GM04503 (cell line): ENCODE measurements at places on chromosomes 2 and 18.

GRCh38 chr2:57146951-57147350, 899.7 kb upstream of the VRK2 start:
- no peak for DNase-seq

DNA sequence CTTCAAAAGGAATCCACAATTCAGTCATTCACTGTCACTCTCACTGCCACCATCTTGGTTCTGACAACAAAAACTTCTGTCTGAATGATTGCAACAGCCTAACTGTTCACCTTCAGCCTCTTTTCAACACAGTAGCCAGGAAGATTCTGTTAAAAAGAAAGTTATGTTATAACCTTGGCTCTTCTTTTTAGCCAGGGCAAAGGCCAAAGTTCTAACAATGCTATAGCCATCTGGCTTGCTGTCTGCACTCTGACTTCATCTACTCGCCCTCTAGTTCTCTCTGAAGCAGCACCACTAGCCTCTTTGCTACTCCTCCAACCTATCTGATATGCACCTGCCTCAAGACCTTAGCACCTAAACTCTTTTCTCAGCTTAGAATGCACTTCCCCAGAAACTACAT, 158.5 kb downstream of the ZNF385B start:
- no peak for DNase-seq

DNA sequence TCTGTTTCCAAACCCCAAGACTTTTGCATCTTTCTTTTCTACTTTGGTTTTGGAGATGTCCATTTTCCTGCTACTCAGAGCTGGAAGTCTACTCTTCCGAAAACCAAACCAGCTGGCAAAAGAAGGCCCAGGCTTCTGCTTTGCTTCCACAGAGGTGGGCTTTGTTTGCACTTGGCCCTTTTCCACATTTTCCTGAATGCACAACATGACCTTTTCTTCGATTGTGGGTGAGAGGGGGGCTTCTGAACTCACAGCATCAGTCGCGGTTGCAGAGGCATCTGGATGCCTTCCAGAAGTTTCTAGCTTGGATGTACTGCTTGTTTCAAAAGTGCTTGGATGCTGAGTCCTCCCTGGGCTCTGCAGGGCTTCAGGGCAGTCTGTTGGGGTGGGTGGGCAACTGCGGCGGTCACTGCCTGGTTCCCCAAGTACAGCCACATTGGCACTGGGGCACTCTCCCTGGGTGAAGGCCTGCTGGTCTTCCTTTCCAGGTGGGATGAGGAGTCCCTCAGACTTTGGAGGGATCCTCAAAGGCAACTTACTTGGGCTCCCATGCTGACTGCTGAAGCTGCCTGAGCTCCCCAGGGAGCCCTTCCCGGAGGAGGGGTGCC, 112.3 kb upstream of the LYPD1 start:
- DNase-seq, result no peak

- no peak for DNase-seq
Measured at GRCh38 chr2:120182019-120182560, 41.1 kb downstream of the TMEM185B start.

DNA sequence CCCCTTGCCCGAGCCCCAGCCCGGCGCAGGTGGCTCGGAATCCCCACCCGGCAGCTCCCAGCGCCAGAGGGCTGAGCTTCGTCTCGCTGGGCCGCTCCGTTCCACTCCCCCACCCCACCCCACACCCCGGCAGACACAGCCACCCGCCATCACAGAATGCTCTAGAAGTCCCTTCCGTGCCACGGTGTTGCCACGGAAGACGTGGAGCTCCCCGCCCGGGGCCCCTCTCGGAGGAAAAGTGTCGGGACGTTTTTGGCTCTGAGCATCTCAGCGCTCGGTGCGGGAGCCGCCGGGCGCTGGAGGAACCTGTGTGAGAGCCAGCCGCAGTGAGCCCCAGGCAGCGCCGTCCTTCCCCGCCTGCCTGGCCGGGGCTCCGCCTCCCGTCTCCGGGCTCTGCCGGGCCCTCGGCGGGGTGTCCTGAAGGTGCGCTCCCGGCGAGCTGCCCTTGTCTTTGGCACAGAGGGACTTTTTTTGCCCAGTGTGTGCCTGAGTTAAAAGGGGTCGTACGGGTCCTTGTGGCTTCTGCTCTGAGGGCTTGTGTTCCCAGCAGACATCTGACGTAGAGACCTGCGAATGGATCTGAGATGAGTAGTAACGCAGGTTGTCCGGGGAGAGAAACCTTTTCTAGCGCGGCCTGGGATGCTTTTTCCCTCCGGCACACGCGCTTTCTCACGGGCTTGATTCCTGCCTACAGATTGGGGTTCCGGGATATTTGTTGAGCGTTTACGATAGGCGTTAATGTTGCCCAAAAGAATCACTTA, 1.8 kb downstream of the ZCCHC2 start:
- no peak for DNase-seq

GRCh38 chr2:113755835-113756354, 547 bp downstream of the SLC35F5 start:
- no peak for DNase-seq

DNA sequence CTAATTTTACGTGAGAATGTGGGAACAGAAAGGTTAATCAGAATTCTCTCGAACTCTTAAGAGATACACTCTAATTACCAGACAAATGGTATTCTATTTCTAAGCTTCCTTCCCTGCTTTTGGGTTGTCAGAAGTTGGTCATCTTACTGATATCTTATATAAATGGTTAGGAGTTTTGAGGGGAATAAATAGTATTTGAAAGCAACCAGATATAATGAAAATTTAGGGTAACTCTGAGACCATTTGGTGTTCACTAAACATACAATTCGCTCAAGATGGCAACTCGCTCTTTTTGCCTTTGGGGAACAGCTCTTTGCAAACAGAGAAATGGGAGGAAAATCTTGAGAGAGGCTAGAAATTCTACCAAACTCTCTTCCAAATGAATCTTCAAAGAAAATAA, 250.9 kb downstream of the TCF4 start:
- DNase-seq, result no peak

DNA sequence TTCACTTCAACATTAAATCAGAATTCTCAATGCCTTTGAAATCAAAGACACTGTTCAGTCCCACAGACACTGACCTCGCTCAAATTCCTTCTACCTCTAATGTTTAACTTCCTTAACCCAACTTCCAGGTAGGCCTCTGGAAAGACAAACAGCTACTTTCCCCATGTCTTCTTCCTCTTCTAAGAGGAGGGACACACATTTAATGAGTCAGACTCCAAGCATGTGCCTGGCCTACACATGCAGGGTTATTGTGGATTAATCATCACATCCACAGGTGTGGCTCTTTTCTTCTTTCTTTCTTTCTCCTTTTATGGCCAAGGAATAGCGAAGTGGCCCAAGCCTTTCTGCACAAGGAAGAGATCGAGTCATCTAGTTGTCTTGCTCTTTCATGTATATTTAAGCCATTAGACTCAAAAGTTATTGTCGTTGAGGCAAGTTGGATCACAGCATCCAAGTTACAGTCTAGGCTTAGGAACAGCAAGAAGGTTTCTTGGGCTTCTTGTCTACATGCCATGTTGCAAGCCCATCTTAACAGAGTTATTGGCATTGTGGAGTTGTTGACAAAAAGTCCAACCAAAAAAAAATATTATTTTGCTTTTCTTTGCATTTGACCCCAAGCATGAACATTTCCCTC, 387.8 kb downstream of the IRS1 start:
- DNase-seq, result no peak

DNA sequence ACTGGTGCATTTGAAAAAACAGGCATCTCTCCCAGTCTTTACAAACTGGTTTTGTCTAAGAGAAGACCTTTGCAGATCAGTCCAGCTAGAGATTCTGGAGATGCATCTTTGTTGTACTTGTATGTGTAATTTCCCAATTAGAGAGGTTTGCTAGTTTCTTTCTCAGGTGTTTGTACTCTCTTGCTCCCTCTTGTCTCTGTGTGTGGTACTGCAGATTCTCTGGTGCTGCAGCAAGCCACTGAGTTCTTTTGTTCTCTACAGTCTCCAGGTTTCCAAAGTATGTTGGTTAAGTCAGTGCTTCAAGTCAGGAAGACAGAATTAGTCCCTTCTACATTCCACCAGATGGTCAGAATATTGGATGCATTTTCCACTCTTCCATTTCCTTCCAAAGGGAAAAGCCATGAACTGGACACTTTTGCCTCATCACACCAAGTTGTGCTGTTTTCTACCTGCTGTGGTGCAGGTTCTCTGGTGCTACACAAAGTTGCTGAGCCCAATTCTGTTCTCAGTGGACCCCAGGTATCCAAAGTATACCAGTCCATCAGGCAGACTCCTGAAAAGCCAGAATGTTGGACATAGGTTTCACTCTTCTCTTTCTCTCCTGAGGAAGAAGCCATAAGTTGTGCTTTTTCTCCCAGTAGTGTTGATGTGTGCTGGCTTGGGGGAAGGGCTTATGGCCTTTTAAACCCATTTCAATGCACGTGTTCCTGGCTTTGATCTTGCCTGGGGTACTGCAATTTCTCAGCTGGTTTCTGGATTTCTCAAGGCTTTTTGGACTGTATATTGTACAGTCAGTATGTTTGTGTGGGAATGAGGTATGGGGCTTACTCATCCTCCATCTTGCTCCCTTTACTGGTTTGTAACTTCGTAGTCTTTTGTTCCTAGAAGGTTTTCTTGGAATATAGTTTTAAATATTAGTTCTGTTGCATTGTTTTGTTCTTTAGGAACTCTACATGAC, 29.8 kb downstream of the EPC2 start:
- DNase-seq, result no peak

DNA sequence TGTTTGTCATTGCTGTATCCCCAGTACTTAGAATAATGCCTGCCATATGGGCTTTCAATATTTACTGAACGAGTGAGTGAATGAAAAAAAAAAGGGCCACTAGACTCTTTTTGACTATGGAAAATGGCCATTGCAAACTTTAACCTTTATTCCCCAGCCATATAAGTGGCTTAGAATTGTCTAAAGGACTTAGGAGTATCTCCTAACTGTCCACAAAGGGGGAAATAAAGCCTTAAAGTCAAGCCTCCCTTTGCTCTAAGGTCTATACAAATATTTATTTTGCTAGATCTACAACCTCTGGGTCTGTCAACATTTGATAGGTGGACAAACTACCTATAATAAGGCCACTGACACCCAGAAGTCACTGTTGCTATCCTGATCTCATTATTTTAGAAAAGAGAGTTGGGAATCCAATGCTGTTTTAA, 25.7 kb downstream of the UPP2 start:
- no peak for DNase-seq

- DNase-seq, result no peak
Measured at GRCh38 chr18:50898919-50899318, 20.0 kb downstream of the ME2 start.

DNA sequence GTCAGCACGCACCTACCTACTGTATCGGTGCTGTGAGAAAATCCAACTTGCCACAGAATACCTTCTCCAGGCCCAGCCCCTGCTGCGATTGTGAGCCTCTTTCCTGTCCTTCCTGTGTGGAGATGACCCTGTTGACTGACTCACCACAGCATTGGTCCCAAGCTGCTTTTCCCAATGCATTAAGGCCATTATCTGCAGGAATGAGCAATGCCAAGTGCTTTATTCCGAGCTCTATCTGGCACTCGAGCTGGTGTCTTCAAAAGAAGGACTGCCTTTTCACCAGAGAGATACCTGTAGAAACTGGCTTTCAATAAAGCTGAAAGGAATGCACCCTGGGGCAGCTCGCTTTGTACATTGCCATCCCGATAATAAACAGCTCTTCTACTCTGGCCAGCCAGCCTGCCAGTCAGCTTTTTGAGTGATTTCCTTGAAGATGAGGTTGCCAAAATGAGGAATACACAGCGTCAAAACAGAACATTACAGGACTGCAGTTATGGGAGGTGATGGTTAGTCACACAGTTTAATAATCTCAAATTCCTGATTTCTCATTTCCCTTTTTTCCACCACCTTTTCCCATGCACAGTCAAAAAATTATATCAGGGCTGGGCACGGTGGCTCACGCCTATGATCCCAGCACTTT, 8.3 kb upstream of the RNF103 start:
- DNase-seq, result no peak

GRCh38 chr18:48915626-48916425, 34.9 kb downstream of the SMAD7 start:
- no peak for DNase-seq

GRCh38 chr2:106988361-106988760, 102.4 kb upstream of the ST6GAL2 start:
- DNase-seq, result no peak

- DNase-seq, result no peak
Measured at GRCh38 chr18:66342577-66342976, 261.3 kb downstream of the CDH19 start.

- no peak for DNase-seq
Measured at GRCh38 chr2:72780477-72780876, 45.4 kb downstream of the EXOC6B start.

GRCh38 chr2:37976411-37976810, 51.3 kb downstream of the RMDN2 start:
- DNase-seq, result no peak

GRCh38 chr2:215729985-215730620, 283.2 kb downstream of the MREG start:
- no peak for DNase-seq

- no peak for DNase-seq
Measured at GRCh38 chr2:157936406-157936805, 60.3 kb upstream of the ACVR1 start.

GRCh38 chr2:160290598-160290997, 90.5 kb upstream of the ITGB6 start:
- no peak for DNase-seq

DNA sequence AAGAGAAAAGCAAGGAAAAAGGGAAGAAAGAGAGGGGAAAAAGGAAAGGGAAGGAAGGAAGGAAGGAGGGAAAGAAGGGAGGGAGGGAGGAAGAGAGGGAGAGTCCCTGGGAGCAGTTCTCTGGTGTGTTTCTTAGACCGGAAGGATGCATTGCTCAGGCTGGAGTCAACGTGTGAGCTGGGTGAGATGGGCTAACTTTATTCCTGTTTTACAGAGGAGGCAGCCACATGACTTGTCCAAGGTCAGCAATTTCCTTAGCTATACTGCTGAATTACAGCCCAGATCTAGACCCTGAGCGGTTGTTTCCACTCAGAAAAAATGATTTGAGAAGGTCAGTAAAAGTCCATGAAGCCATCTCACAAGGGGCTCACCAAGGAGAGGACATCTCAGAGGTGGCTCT, 86.6 kb upstream of the APCDD1 start:
- DNase-seq, result no peak

GRCh38 chr2:47089083-47089464, 66.0 kb downstream of the STPG4 start:
- DNase-seq, result no peak

DNA sequence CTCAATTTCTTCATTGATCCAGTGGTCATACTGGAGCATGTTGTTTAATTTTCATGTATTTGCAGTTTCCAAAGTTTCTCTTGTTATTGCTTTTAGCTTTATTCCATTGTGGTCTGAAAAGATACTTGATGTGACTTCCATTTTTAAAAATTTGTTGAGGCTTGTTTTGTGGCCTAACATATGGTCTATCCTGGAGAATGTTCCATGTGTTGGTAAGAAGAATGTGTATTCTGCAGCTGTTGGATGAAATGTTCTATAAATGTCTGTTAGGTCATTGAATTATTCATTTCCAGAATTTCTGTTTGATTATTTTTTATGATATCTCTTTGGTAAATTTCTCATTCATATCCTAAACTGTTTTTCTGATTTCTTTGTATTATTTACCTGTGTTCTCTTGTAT, 139.8 kb upstream of the THUMPD2 start:
- DNase-seq, result no peak

GRCh38 chr2:112451317-112451716, 17.9 kb upstream of the RGPD8 start:
- no peak for DNase-seq

- DNase-seq, result no peak
Measured at GRCh38 chr18:32867936-32868335, 95.1 kb upstream of the KLHL14 start.
